ENCODE measurements at places on chromosomes 1 and 21.

- no peak for DNase-seq
These were observed 13.9 kb downstream of the SNIP1 start for GRCh38 chr1:37540036-37540785.

- no peak for DNase-seq
These were observed 2.2 kb downstream of the DEGS1 start for GRCh38 chr1:224185208-224185607.

GRCh38 chr1:91651661-91652071, 151.0 kb downstream of the CDC7 start:
- peak; percentile 4 for DNase-seq

DNA sequence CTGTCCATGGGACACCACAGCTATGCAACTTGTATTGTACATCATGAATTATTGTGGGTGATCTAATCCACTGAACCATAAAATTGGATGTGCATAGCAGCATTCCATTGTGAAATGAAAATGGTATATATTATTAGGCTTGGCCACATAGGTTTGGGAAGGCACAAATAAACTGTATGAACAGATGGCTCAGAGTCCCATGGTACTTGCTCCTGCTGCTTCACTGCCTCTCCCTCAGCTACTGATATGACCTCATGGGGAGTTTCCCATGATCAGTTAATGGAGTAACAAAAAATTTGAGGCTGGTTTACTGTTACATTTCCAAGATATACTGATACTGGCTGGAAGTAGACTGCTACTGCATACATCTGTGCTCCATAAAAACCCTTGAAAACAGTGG, 152.7 kb upstream of the NEGR1 start:
- DNase-seq = no peak

- no peak for DNase-seq
These were observed 263.1 kb upstream of the CHRM3 start for GRCh38 chr1:239123260-239123659.

- DNase-seq = peak; percentile 93
These were observed 39.8 kb upstream of the CLIC4 start for GRCh38 chr1:24705260-24706073.

GRCh38 chr21:34974162-34974981, 74.7 kb downstream of the RUNX1 start:
- no peak for DNase-seq

DNA sequence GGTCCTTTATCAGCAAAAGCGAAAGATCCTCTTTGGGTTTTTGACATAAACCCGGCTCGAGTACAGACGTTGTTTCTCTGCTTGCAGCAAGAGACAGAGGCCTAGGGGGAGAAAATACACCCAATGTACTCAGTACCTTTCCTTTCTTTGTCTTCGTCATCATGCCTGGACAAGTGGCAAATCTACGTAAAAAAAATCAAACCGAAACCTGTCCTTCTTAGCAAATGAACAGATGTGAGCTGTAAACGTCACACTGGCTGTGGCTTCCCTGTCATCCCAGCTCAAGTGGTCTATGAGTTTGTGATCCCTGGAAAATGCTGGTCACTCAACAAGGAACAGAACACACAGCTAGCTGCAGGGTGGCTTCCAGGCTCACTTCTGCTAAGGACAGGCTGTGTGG, 39.9 kb downstream of the STPG1 start:
- DNase-seq = no peak

- DNase-seq = peak; percentile 100
These were observed 37.0 kb downstream of the NUAK2 start for GRCh38 chr1:205284420-205285144.

DNA sequence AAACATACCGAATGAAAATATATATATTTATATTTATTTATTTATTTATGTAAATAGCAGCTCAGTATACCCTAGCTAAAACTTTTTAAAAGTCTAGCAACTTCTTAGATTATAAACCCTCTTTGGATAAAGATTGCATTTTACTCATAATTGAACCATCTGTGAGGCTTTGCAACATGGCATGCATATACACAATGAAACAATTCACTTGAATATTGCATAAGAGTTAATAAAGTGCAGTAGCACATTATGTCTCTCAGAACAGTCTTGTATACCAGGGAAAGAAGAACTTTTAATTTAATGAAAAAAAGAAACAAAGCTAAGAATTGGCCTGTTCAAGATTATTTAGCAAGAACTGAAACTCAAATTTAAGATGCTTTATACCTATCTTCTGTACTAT, 1363.9 kb upstream of the ADGRL2 start:
- DNase-seq = no peak

GRCh38 chr1:108556499-108556898, 3.4 kb upstream of the EEIG2 start:
- no peak for DNase-seq

GRCh38 chr1:237258871-237259270, 216.9 kb downstream of the RYR2 start:
- no peak for DNase-seq

DNA sequence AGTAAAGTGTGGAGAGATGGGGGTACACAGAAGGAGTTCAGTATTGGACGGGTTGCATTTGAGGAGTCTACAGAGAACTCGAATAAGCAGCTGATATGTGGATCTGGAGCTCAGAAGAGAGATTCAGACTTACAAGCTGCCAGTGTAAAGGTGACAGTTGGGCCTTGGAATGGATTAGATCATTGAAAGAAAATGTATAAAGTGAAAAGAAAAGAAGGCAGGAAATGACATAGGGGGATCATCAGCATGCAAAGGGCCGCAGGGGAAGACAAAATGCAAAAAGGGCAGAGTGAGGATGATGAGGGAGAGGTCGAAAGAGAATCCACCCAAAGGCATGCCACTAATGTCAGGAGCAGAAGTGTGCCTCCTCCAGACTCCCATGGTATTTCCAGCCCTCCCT, 273.3 kb downstream of the TNR start:
- DNase-seq = no peak

DNA sequence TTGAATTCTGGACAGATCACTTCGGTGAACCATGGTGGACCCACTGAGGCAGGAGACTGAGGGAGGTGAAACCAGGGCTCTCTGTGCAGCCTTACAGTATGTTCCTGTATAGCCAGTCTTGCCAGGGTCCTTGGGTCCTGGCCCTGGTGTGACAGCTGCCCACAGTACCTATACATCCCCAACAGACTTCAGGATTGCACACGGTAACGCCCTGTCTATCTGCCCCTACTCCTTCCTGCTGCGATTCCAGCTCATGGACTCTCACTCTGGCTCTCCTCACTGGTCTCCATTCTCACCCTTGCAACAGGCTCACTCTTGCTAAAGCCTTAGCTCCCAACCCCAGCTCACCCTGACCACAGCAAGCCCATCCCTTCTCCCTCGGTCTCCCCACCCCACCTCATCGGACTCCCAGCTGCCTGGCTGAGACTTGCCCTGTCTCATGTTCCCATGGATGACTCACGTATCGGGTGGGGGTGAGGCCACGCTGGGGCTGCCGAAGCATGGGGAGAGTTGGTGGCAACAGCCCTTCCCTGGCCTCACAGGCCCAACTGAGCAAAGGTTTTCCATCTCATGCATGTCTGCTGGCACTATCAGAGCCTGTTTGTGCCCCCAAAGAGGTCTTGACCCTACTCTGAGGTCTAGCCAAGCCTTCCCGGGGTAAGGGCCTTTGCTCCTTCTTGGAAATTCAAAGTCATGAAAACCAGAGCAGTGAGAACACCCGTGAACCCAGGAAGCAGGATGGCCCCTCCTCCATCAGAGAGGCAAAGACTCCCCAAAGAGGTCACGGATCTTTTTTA, 7.1 kb downstream of the PHLDA3 start:
- peak; percentile 98 for DNase-seq

- no peak for DNase-seq
These were observed 406.0 kb downstream of the SIPA1L2 start for GRCh38 chr1:232223887-232224286.

GRCh38 chr1:27934818-27935549, at the start of gene SMPDL3B:
TSS of gene SMPDL3B (plus strand) at chr1:27935000. CDS start at chr1:27935184, 184 bp downstream.
- DNase-seq = peak; percentile 13

Data from A172 (cell line).